EL (cell line): ENCODE measurements at places on chromosomes 7 and 10.

GRCh38 chr10:104250371-104250770, 4.3 kb upstream of the GSTO1 start:
- no peak for DNase-seq

DNA sequence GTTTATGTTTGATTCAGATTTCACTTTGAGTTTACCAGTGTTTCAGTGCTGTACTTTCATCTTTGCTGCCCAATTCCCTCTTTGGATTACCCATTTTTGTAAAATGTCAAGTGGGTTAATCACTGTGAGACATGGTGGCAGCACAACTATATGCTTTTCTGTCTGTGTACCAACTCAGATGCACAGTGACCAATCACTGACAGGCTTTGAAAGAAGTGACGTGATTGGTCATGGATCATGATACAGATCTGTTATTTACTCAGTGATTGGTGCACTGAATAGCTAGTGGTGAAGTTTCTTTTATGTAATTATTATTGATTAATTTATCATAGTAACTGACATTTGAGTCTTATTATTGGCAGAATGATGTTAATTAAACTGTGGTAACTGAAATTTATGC, 126.9 kb downstream of the SDK1 start:
- no peak for DNase-seq

- DNase-seq, result no peak
Measured at GRCh38 chr7:33926535-33926934, 21.2 kb downstream of the BMPER start.

- no peak for DNase-seq
Measured at GRCh38 chr10:110110338-110110737, 97.1 kb upstream of the MXI1 start.

GRCh38 chr7:55065511-55066229, 46.9 kb downstream of the EGFR start:
- peak; percentile 96 for DNase-seq

DNA sequence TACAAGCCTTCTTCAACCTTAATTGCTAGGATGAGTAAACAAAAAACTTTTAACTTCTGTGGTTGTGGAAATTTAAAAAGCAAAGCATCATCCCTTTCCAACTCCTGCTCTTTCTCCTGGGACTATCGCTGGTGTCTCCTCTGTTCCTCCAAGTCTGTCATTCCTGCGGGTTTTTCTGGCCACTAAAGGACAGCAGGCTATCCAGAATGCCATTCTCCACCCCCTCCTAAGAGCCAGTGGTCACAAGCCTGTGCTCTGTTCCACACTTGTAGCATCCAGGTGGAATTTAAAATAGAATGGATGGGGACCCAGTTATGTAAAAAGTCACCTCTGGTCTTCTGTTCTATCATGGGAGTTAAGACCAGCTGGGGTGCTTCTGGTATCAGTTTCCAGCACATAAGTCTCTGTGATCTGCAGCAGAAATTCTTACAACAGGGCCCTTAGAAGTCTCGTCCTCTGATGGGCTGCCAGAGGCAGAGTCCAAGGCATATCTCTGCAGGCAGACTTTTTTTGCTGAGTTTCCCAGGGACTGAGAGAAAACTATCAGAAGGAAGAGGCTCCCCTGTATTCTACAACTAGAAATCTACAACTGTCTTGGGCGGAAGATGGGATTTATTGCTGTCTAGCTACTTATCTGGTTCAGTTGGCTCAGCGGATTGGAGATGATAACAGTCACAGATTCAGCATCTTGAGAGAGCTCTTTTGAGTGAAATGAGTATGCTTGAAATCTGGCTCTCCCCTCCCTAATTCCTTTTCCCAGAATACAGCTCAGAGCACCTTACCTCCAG, 5.1 kb upstream of the WNT16 start:
- DNase-seq, result no peak

DNA sequence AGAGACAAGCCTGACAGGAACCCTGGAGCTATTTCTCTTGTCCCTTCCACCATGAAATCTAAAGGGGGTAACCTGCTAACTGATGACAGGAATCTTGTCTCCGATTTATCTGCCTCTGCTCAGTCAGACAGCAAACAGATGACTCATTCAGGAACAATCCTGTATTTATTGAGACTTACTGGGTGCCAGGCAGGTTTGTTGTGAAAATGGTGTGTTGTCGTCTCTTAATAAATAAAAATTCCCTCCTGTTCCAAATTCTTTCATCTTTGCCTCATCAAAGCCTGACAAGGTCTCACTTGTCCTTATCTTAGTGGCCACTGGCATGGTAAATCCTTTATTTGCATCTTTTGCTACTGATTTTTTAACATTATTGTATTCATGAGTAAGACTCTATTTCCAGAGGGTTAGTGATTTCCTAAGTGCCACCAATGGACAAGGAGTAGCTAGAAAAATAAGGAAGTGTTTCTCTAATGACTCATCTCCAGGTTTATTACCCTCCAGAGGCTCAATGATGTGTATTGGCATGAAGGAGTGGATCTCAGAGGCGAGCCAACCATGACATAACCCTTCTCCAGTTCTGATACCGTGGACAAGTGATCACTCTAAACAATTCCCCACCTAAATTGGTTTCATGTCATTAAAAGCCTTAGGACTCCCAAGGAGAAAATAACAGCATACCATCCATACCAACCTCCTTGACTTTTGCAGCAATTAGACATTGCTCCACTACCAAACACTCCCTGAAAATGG, 724.0 kb downstream of the GRID1 start:
- DNase-seq, result no peak

GRCh38 chr7:17326378-17326777, 27.9 kb downstream of the AHR start:
- no peak for DNase-seq

- peak; percentile 32 for DNase-seq
Measured at GRCh38 chr10:45602082-45602730, 70.4 kb downstream of the ZFAND4 start.
